NCI-H524 treated with DMSO at 0.1 percent for 48 hours (cell line): ENCODE measurements at places on chromosomes 7 and 10.

- no peak for DNase-seq
Measured at GRCh38 chr7:134996097-134996550, 9.8 kb downstream of the AGBL3 start.

- no peak for DNase-seq
Measured at GRCh38 chr10:60374836-60375235, 14.8 kb downstream of the ANK3 start.

DNA sequence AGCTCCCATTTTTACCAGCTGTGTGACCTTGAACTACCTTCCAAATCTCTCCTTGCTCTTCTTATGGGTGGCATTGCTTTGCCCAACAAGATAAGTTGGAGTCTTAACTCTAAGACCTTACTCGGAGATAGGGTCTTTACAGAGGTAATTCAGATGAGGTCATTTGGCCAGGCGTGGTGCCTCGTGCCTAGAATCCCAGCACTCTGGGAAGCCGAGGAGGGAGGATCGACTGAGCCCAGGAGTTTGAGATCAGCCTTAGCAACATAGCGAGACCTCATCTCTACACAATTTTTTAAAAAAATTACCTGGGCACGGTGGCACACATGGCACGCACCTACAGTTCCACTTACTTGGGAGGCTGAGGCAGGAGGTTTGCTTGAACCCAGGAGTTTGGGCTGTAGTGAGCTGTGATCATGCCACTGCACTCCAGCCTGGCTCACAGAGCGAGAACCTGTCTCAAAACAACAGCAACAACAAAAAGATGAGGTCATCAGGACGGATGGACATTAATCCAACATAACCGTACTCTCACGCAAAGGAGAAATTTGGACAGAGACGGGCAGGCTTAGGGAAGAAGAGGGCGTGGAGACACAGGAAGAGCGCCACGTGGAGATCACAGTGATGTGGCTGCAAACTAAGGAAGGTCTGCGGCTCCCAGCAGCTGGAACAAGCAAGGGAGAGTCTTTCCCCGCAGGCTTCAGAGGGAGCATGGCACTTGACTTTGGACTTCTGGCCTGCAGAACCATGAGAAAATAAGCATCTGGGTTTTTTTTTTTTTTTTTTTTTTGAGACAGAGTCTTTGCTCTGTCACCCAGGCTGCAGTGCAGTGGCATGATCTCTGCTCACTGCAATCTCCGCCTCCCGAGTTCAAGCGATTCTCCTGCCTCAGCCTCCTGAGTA lies 122.3 kb upstream of the CARD11 start:
- DNase-seq, result no peak

DNA sequence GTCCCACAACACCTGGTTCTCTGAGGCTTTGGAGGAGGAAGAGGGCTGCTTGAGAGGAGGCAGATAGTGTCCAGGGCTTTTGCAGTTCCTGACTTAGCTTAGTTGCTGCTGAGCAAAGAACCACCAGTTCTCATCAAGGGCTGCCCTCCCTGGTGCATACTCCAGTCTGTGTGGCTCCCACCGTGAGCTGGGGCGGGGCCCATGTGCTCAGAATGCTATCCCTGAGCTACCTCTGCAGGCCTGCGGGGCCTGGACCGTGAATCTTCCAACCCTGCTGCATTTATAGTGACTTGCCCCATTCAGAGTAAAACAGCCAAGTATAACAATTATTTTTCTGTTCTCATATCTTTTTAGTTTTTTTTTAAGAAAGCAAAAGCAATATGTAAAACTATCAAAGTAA lies 49.2 kb downstream of the TACR2 start:
- DNase-seq, result no peak

GRCh38 chr10:70950037-70950436 lies 61.7 kb upstream of the PCBD1 start:
- DNase-seq, result no peak

GRCh38 chr7:80934321-80934720 lies 15.5 kb upstream of the SEMA3C start:
- no peak for DNase-seq

GRCh38 chr10:95784279-95784913 lies 28.4 kb downstream of the ENTPD1 start:
- DNase-seq, result peak; percentile 40

GRCh38 chr7:116595063-116595462 lies 70.2 kb downstream of the CAV1 start:
- DNase-seq, result no peak

- no peak for DNase-seq
Measured at GRCh38 chr7:20275637-20276036, 55.1 kb upstream of the ITGB8 start.

DNA sequence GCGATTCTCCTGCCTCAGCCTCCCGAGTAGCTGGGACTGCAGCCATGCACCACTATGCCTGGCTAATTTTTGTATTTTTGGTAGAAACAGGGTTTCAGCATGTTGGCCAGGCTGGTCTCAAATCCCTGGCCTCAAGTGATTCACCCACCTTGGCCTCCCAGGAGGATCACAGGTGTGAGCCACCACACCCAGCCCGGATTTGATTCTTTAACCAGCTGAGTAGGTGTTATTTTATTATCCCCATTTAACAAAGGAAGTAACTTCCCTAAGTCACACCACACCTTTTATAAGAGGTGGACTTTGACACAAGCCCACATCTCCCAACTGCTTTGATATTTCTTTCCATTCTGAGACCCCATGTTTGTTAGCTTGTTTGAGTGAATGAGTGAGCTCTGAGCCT lies 25.0 kb downstream of the SLC25A28 start:
- no peak for DNase-seq
